ENCODE measurements at places on chromosomes 6 and 20. TPM values are rescaled to one million over a fixed set of nuclear protein-coding genes. Genes with fewer than 3 reads are reported as not detected.

C4B gene
- 0.69 TPM for total RNA-seq

SSTR4 gene
- total RNA-seq, result not detected

HMGCLL1 gene
- 0.07 TPM for total RNA-seq

PGBD1 gene
- 5.2 TPM for total RNA-seq

DNA sequence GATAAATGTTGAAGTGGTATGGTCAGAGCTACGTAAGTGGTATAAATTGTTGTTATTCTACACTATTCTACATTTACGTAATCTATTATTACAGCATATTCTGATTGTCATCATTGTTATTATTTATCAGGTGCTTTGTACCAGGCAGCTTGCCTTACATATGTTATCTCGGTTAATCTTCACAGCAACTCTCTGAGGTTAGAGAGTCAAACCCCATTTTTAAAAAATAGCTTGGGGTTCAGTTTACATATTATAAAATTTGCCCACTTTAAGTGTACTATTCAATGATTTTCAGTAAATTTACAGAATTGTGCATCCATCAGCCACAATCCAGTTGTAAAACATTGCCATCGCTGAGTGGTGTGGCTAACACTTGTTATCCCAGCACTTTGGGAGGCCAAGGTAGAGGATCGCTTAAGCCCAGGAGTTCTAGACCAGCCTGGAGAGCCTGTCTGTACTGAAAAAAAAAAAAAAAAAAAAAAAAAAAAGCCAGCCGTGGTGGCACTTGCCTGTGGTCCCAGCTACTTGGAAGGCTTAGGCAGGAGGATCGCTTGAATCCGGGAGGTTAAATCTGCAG lies 35.5 kb downstream of the PPP1R16B start:
- no peak for DNase-seq
